ENCODE measurements at places on chromosomes 5 and 9. TPM values are rescaled to one million over a fixed set of nuclear protein-coding genes. Genes with fewer than 3 reads are reported as not detected.

GRCh38 chr9:128607642-128608350, 48.9 kb downstream of the DYNC2I2 start:
- no peak for DNase-seq
- no peaks in the 10 kb centered on the region for H3K27me3 ChIP-seq
- peaks cover 98% of the 10 kb centered on the region for H3K36me3 ChIP-seq
- no peak overlapping the region for H3K27ac ChIP-seq
- H3K4me3 ChIP-seq, result no peak overlapping the region

The DCTN3 gene
- total RNA-seq, result 59.3 TPM

GRCh38 chr5:57692582-57693487, 210.2 kb upstream of the ACTBL2 start:
- H3K4me3 ChIP-seq, result no peak overlapping the region
- H3K36me3 ChIP-seq, result no peaks in the 10 kb centered on the region
- no peak overlapping the region for H3K27ac ChIP-seq
- peaks cover 4% of the 10 kb centered on the region for H3K4me1 ChIP-seq
- peak; percentile 61 for DNase-seq

DNA sequence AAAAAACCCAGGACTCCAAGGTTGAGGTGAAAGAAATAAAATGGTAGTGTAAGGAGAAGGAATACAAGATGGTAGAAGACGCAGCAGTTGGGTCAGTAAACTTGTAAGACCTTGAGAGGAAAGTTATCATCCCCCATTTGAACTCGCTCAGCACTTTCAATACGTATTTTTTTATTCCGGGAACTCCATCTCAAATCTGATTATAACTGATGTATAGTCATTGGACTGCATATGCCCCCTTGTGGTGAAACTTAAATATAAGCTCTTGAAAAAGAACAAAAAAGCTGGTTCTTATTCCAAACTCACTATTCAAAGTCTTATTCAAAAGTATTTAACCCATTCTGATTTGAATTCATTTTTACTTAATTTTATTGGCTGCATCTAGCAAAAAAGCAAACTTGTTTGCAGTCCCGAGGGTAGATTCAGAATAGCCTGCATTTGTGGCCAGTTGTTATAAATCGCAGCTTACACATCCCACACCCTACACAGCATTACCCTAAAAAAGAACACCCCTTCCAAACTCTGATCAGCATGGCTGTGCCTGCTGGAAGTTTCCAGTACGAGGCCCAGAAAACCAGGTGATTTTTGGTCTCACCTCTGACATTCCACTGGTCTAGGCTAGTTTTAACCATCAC, 118.0 kb downstream of the ESM1 start:
- DNase-seq, result no peak
- peaks cover 3% of the 10 kb centered on the region for H3K4me1 ChIP-seq
- no peak overlapping the region for H3K27ac ChIP-seq
- no peaks in the 10 kb centered on the region for H3K27me3 ChIP-seq
- no peaks in the 10 kb centered on the region for H3K36me3 ChIP-seq
- no peak overlapping the region for H3K4me3 ChIP-seq

- H3K27ac ChIP-seq, result peak overlapping the region; percentile 81
- H3K36me3 ChIP-seq, result no peaks in the 10 kb centered on the region
- peak; percentile 87 for DNase-seq
- H3K4me3 ChIP-seq, result peak overlapping the region; percentile 70
These were observed 159.5 kb downstream of the C9orf152 start for GRCh38 chr9:110048403-110048975.

- no peaks in the 10 kb centered on the region for H3K27me3 ChIP-seq
- no peaks in the 10 kb centered on the region for H3K36me3 ChIP-seq
- H3K27ac ChIP-seq, result no peak overlapping the region
- DNase-seq, result no peak
- H3K4me1 ChIP-seq, result no peaks in the 10 kb centered on the region
These were observed 69.0 kb upstream of the DAPK1 start for GRCh38 chr9:87428659-87429058.

The DMRT3 gene
- total RNA-seq, result not detected

Data from upper lobe of right lung (tissue), 1 donor.